ENCODE measurements at places on chromosomes 6 and 20. TPM values are rescaled to one million over a fixed set of nuclear protein-coding genes. Genes with fewer than 3 reads are reported as not detected.
A peak's percentile ranks its signal among the peaks of the same experiment; 100 is the strongest.

GRCh38 chr6:114195027-114195365, 147.8 kb downstream of the HS3ST5 start:
- DNase-seq: no peak
- H3K4me3 ChIP-seq: no peak overlapping the region
- H3K27me3 ChIP-seq: no peaks in the 10 kb centered on the region
- no peaks in the 10 kb centered on the region for H3K36me3 ChIP-seq

- DNase-seq: peak; percentile 39
- H3K4me3 ChIP-seq: no peak overlapping the region
- H3K36me3 ChIP-seq: no peaks in the 10 kb centered on the region
- H3K4me1 ChIP-seq: no peaks in the 10 kb centered on the region
These were observed 77.2 kb upstream of the BHLHE23 start for GRCh38 chr20:63083831-63084562.

DNA sequence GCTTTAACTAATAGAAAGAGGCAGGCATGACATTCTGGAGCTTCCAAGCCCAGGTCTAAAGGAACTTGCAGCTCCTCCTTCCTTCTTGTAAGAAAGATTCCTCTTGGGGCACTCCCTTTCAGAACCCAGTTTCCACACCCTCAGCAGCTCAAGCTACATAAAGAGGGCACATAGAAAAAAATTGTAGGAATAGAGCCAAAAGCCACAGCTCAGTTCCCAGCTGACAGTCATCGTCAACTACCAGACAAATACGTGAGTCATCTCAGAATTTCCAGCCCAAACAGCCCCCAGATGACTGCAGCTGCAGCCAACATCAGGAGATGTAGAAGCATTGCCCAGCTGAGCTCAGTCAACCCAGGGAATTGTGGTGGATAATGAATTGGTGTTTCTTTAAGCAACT, 349.8 kb upstream of the ARID1B start:
- no peak overlapping the region for H3K4me3 ChIP-seq
- no peaks in the 10 kb centered on the region for H3K27me3 ChIP-seq
- H3K36me3 ChIP-seq: no peaks in the 10 kb centered on the region
- DNase-seq: no peak
- H3K4me1 ChIP-seq: no peaks in the 10 kb centered on the region

DNA sequence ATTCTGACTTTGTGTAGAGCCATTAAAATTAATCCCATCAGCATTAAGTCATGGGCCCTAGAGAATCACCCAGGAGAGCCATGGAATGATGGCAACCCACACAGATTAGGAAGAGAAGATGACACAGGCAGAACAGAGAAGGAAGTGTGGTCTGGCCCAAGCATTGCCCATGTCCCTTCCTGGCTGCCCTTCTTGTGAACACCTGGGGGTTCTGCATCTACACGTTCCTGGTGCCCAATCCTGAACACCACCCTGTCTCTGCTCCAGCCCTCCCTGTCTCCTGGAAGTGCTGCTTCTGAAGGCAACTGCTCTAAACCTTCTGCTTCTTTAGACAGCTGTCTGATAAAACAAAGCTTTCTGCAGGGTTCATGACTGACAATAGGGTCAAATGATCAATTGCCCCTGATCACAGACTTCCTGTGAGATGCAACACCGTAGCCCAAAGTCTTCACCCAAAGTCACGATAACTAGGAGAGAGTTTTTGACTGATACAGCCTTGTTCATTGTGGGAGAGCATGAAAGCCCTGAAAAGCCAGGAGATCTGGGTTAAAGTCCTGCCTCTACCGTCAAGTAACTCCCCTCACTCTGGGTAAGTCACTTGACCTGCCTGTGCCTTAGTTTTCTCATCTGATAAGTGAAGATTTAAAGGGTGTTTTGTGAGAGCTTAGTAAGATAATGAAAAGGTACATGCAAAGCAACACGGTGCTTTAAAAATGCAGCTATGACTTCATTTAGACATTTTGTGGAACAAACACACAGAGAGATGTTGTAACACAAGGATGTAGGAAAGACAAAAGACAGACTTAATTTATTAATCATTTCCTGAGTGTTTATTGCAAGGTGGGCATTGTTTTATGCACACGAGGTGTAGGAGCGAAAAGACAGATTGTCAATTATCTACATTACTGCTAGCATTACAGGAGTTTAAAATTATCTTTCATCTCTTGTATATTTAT, 291.2 kb upstream of the STXBP5 start:
- no peaks in the 10 kb centered on the region for H3K27me3 ChIP-seq
- DNase-seq: no peak
- peaks cover 15% of the 10 kb centered on the region for H3K4me1 ChIP-seq
- no peaks in the 10 kb centered on the region for H3K36me3 ChIP-seq
- peak overlapping the region; percentile 47 for H3K4me3 ChIP-seq

GRCh38 chr6:137811121-137811915, 55.7 kb upstream of the TNFAIP3 start:
- no peak overlapping the region for H3K4me3 ChIP-seq
- no peaks in the 10 kb centered on the region for H3K27me3 ChIP-seq
- H3K27ac ChIP-seq: no peak overlapping the region
- H3K4me1 ChIP-seq: no peaks in the 10 kb centered on the region

Gene MUCL3
- not detected for total RNA-seq

Measured in psoas muscle (tissue), 8 donors.